SK-N-SH (cell line): ENCODE measurements at places on chromosomes 4 and X.
A peak's percentile ranks its signal among the peaks of the same experiment; 100 is the strongest.

DNA sequence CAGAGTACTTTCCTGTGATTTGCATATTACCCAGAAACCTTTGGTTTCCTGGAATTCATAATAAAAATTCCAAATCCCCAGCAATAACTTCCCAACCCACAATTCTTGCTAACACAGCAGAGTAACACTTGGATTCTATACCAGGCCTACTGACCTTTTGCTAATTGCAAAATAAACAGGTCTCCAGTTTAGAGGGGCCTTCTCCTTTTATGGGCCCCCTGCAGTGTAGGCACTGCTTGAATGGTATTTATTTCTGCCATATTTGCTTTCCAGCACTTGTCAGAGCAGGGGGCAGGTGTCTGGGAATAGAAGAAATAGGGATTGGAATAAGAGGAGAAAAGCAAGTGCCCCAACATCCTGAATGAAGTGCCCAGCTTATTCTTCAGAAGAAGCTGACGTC, 25.3 kb upstream of the GPC3 start:
- no peak for DNase-seq

- no peak for DNase-seq
Measured at GRCh38 chrX:117973110-117973807, 143.4 kb downstream of the KLHL13 start.

DNA sequence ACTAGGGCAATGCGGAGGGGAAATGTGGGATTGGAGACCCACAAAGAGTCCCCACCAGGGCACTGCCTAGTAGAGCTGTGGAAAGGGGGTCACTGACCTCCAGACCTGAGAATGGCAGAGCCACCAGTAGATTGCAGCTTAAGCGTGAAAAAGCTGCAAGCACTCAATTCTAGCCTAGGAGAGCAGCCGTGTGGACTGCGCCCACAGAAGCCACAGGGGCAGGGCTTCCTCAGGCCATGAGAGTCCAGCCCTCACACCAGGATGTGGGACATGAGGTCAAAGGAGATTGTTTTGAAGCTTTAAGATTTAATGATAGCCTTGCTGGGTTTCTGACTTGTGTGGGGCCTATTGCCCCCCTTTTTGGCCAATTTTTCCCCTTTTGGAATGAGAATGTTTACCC, 379.0 kb downstream of the INPP4B start:
- no peak for DNase-seq

DNA sequence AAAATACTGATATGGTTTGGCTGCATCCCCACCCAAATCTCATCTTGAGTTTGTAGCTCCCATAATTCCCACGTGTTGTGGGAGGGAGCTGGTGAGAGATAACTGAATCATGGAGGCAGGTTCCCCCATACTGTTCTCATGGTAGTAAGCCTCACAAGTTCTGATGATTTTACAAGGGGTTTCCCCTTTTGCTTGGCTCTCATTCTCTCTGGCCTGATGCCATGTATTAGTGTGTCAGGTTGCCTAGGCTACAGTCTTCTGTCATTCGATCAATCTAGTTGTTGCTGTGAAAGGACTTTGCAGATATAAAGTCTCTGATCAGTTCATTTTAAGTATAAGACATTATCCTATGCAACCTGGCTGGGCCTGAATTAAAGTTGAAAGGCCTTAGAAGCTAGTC, 209.3 kb upstream of the MAOA start:
- DNase-seq: no peak

GRCh38 chr4:6565691-6566390, 9.1 kb upstream of the MAN2B2 start:
- no peak for DNase-seq

- no peak for DNase-seq
Measured at GRCh38 chr4:88419874-88420273, 37.0 kb upstream of the HERC5 start.

GRCh38 chr4:176319151-176319703, 539 bp upstream of the SPCS3 start:
- DNase-seq: no peak

DNA sequence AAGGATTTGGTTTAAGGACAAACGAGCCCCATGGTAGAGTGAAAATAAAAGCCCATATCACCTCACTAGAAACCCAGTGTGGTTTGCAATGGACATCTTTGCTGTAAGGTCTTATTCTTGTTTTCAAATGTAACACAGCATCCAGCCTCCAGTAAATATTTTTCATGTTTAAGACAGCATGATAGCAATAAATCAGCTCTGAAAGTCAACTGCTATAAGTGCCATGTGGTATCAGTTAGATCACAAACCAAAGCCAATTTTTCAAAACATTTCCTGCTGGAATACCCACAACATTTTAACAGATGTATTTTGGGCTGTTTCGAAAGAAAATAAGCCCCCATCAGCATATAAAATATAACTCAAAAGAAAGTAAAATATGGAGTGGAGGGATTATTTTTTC, 24.0 kb upstream of the SCML1 start:
- no peak for DNase-seq

DNA sequence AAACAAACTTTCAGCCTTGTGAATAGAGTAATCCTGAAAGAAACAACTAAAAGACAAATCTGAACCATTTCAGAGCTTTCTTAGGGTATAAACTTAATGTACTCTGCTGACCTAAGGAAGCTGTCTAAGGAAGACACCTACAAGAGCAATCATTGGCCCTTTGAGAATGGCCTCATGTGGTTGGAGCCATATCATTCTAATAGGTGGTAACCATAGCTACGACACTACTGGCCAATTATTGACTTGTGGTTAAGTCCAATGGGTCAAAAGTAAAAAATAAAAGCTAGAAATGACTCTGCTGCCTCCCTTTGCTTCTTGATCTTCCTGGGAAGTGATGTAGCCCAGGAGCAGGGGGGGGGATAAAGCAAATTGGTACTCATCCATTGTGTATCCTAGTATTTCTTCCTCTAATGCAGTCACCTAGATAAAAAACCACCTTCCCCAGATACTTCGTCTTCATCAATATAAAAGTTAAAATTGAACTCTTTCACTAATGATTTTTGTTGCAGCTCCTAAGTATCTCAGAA, 547.0 kb downstream of the ARAP2 start:
- no peak for DNase-seq

DNA sequence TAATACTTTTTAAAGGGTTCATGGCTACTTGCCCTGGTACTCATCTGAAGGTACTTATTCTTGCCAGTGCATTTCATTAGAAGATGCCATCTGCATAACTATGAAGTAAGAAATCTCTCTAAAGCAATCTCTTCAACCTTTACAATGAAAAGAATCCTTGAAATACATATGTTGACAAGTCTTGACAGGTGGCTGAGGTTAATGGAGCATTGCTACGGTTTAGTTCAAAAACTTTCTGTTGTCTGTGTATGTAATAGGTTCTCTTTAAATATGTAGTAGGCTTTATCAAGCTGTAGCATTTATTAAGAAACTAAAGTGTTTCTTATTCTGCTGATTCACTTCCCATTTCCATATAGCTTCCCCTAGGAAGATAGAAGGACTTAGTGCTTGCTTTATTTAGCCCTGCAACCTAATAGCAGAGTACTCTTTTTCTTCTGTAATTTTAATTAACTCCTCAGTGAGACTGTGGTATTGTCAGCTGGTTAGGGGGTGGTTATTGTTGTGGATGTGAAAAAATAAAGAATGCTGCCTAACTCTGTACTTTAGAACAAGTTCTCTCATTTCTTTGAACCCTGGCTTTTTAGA, 39.3 kb downstream of the SLAIN2 start:
- DNase-seq: no peak

DNA sequence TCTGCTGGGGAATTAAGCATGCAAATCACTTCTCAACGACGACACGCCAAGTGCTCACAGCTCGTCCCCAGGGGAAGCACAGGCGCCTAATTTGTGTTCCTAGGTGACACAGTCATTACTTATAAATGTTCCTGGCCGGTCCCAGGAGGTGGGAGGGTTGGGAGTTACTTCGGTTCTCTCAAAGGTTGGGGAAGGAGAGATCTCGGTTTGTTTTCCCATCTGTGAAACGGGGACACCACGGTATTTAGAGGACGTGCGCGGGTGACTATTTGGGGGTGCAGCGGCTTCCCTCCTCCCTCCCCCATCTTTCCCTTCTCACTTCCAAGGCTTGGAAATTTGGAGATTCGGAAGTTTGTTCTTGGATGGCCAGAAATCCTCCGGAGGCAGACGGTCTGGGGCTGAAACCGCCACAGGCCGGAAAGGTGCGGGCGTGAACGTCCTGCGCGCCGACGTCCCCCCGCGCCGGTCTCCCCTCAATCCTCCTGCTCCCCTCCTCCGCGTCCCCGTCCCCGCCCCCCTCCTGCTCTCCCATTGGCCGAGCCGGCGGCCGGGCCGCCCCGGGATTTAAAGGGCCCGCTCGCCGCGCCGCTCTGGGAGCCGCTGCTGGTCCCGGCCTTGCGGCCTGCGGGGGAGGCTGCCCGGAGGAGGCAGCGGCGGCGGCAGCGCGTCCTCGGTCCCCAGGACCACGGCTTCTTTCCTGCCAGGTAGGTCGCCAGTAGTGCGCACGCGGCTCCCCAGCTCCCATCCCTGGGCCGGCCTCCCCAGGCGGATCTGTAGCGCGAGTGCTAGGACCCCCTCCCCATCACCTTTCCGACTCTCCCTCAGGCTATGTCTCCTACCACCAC, at the start of gene PORCN:
PORCN (plus strand) TSS at position 593 of the 845 bp plus-strand sequence. CDS start 829 bp downstream, outside the sequence.
- peak; percentile 92 for DNase-seq

- no peak for DNase-seq
Measured at GRCh38 chrX:45524296-45524695, 323.6 kb upstream of the DIPK2B start.

DNA sequence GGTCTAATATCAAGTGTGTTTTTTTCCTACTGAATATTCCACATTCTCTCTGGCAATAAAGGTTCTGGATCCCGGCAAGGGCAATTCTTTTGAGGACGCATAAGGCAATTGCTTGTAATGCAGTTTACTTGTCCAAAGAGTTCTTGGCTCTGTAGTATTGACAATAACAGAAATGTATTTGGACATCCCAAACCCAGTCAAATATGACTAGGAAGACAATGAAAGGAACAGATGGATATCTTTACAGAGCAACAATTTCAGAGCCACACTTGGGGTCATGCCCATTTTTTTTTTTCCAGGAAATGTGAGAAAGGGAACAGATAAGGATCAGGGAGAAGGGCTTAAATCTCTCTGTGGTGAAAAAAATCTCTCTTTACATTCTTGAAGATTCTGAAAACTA, 12.2 kb downstream of the GK2 start:
- no peak for DNase-seq

GRCh38 chrX:100379388-100379986, 30.6 kb downstream of the PCDH19 start:
- peak; percentile 12 for DNase-seq

- DNase-seq: no peak
Measured at GRCh38 chrX:11759172-11759460, 1.1 kb downstream of the MSL3 start.

DNA sequence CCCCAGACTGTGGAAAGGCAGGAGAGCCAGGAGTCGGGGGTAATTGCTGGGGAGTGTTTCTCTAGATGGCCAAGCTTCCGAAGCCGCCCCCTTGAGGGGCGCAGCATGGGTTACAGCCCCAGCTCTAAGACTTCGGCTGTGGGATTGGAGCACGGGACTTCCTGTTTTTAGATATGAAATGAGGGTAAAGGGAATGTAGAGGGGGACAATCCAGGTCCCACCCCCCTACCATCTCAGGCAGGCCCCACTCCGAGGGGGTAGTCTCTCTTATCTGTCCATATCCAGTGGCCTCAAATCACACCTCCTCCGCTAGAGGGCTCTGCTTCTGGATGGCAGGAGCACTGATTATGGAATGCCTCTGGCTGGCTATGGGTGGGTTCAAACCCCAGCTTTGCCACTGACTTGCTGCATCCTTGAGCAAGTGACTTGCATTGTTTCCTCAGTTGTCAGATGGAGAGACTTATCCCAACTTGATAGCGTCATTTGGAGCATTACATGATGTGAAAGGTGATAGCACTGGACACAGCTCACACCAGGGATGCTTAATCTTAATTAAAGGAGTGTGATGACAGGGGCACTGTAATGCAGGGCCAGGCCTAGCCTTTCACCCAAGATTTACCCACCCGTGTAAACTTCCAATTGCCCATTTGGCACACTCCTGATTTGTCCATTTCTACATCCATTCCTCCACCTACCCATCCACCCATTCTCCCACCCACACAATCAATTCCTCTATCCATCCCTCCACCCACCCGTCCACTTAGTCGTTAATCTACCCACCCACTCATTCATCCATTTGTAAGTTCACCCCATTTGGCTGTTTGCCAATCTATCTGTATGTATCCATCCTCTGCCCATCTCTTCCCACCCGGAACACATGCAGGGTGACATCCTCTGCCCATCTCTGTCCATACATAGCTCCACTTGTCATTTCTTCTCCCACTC, 848 bp upstream of the KCND1 start:
- peak; percentile 70 for DNase-seq

- no peak for DNase-seq
Measured at GRCh38 chr4:150906987-150907633, 108.0 kb downstream of the LRBA start.

DNA sequence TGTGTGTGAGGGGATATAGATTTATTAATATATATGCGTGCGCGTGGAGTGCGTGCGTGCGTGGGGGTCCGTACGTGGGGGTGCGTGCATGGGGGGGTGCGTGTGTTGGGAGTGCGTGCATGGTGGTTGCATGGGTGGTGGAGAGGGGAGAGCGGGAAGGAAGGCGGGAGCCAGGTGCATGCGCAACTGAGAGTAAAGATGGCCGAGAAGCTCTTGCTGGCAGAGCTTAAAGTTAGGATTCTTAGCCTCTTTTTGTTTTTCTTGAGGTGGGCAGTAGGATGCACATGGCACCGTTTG, 45.8 kb downstream of the TEX13B start:
- no peak for DNase-seq

- no peak for DNase-seq
Measured at GRCh38 chrX:1134156-1134555, 78.3 kb downstream of the CRLF2 start.

GRCh38 chr4:111991797-111992196, 153.5 kb upstream of the FAM241A start:
- no peak for DNase-seq
